ENCODE measurements at places on chromosomes 6 and 20.

GRCh38 chr20:56941101-56941686, 312.1 kb downstream of the TFAP2C start:
- H3K27ac ChIP-seq: no peak overlapping the region
- H3K4me1 ChIP-seq: no peaks in the 10 kb centered on the region
- DNase-seq: no peak
- H3K4me3 ChIP-seq: no peak overlapping the region
- H3K27me3 ChIP-seq: peaks cover 10% of the 10 kb centered on the region

DNA sequence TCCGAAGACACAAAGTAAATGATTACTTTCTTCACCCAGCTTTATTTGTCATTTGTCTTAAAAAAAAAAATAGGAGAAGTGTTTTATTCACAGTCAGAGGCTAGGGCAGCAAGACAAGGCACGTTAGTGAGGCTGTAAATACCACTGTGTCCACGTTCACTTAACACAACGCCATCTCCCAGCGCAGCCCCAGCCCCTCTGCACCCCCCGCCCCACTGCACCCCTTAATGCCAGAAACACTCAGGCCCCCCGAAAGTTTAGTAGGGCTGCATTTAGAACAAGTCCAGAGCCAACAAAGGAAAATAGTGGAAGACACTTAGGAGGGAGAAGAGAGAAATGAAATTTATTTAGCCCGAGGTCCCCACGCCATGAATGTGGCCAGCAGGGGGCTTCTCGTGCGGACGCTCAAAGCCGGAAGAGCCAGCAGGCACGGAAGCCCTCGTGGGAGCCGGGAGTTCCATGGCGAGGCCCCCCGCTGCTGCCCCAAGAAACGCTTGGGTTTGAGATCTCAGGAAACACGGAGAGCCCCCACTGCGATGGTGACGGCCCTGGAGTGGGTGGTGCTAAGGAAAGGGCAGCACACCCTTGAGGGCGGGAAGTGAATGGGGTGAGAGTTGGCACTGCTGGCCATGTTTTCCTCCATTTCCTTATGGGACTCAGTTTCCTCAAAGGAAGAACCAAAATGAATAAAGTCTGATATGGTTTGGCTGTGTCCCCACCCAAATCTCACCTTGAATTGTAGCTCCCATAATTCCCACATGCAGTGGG, 50.2 kb downstream of the IYD start:
- H3K4me3 ChIP-seq: peak overlapping the region; percentile 46
- H3K36me3 ChIP-seq: no peaks in the 10 kb centered on the region
- DNase-seq: peak; percentile 85
- H3K27ac ChIP-seq: peak overlapping the region; percentile 47
- H3K27me3 ChIP-seq: no peaks in the 10 kb centered on the region

- no peak overlapping the region for H3K4me3 ChIP-seq
- no peak overlapping the region for H3K27ac ChIP-seq
- no peak for DNase-seq
- H3K27me3 ChIP-seq: no peaks in the 10 kb centered on the region
- H3K4me1 ChIP-seq: no peaks in the 10 kb centered on the region
These were observed 146.7 kb upstream of the TBX18 start for GRCh38 chr6:84910906-84911607.

GRCh38 chr6:23016696-23017095, 447.3 kb downstream of the HDGFL1 start:
- no peaks in the 10 kb centered on the region for H3K4me1 ChIP-seq
- H3K36me3 ChIP-seq: no peaks in the 10 kb centered on the region
- no peak overlapping the region for H3K27ac ChIP-seq
- H3K27me3 ChIP-seq: no peaks in the 10 kb centered on the region

GRCh38 chr6:143363299-143363698, 87.2 kb downstream of the ADAT2 start:
- no peaks in the 10 kb centered on the region for H3K36me3 ChIP-seq
- DNase-seq: no peak
- no peaks in the 10 kb centered on the region for H3K27me3 ChIP-seq
- no peak overlapping the region for H3K27ac ChIP-seq
- no peaks in the 10 kb centered on the region for H3K4me1 ChIP-seq

DNA sequence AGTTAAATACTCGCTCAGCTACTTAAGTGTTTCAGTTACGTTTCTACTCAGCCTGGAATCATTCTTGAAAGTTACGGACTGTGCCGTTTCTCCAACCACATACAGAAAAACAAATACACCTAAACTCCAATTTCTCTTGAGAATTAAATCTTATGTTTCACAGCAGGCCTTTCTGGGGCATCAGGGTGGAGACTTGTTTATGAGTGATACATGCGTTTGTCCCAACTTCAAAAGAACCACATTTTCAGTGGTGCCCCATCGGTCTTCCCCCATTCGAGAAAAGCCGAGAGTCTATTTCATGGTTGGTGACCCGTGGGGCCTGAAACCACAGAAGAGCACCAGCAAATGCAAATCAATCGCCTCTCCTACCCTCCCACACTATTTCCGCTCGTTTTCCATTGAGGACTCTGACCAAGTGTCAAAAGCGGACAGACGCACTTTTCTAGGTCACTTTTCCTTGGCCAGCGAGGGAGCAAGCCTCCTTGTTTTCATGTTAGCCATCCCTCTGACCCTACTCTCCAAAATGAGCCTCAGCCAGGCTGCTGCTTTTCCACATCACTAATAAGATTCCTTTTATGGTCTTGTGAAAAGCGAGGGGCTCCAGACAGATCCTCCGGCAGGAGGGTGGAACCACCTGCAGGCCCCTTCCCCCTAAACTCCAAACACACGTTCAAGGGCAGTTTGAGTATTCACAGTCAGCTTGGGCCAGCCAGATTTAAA, 3.1 kb downstream of the JAG1 start:
- H3K27me3 ChIP-seq: no peaks in the 10 kb centered on the region
- H3K36me3 ChIP-seq: peaks cover 25% of the 10 kb centered on the region
- H3K4me1 ChIP-seq: peaks cover 42% of the 10 kb centered on the region
- H3K27ac ChIP-seq: peak overlapping the region; percentile 97

- no peak overlapping the region for H3K27ac ChIP-seq
- no peaks in the 10 kb centered on the region for H3K27me3 ChIP-seq
- H3K36me3 ChIP-seq: no peaks in the 10 kb centered on the region
- no peak for DNase-seq
- H3K4me3 ChIP-seq: no peak overlapping the region
These were observed 236.6 kb downstream of the SLC24A3 start for GRCh38 chr20:19449051-19449450.

DNA sequence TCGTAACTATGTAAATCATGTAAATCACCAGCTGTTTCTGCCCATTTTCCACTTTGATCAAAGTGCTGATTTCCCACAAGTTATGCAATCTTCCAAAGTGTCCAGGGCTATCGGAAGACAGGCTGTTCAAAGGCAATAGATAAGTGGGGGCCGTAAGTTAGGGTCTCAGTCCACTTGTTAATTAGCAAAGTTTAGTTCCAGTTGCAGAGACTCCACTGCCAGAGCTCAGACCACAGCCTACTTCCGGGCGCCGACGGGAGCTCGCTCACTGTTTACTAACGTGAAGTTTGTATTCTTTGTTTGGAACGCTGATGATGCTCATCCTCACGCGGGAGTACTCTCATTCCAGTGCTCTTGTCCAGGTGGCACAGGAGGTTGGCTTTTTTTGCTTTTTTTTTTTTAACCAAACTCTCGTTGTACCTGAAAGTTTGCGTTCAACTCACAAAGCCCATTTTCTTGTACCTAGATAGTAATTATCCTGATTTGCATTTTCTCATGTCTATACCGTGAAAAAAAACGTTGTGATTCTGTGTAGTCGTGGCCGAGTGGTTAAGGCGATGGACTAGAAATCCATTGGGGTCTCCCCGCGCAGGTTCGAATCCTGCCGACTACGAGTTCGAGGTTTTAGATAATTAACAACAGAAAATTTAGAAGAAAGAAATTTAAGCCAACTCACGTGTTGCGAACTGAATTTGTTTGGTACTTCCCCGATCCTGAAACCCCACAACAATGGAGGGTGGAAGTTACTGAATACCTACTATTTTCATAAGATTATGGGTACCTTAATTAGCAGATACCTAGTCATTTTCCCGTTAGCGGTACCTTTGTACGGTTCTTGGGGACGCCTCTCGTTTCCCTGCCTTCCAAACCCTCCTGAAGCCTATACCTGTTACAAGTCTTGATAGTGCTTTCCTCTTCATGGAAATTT, 29.9 kb upstream of the ZNF184 start:
- no peak overlapping the region for H3K27ac ChIP-seq
- H3K4me3 ChIP-seq: peak overlapping the region; percentile 59
- DNase-seq: no peak
- H3K4me1 ChIP-seq: no peaks in the 10 kb centered on the region

GRCh38 chr20:18901980-18902737, 88.6 kb downstream of the SCP2D1 start:
- H3K4me1 ChIP-seq: no peaks in the 10 kb centered on the region
- DNase-seq: no peak
- H3K27me3 ChIP-seq: no peaks in the 10 kb centered on the region
- no peak overlapping the region for H3K4me3 ChIP-seq
- H3K36me3 ChIP-seq: no peaks in the 10 kb centered on the region

GRCh38 chr6:143110572-143110971, 49.9 kb downstream of the AIG1 start:
- no peaks in the 10 kb centered on the region for H3K36me3 ChIP-seq
- no peak overlapping the region for H3K4me3 ChIP-seq
- DNase-seq: no peak

- no peaks in the 10 kb centered on the region for H3K4me1 ChIP-seq
- DNase-seq: no peak
- H3K4me3 ChIP-seq: no peak overlapping the region
- no peak overlapping the region for H3K27ac ChIP-seq
These were observed 1.2 kb downstream of the TRDN start for GRCh38 chr6:123635567-123635966.

DNA sequence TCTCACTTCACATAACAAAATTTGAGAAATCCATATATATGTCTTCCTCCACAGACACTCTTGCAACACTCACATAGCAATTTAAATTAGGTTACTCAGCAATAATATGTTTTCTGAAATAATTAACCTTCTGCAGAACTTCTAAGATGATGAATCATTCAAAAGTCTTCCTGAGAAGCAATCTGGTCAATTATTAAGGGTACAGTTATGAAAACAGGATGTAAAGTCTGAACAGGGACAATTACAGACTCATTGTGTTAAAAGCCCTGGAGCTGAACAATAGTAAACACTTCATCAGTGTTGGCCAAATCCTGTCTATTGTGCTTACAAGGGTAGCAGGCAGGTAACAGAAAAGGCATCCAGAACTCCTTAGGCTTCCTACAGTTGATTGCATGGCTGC, 75.4 kb downstream of the FILIP1 start:
- H3K27me3 ChIP-seq: no peaks in the 10 kb centered on the region
- H3K4me1 ChIP-seq: peaks cover 21% of the 10 kb centered on the region
- no peak overlapping the region for H3K27ac ChIP-seq
- DNase-seq: no peak
- H3K4me3 ChIP-seq: no peak overlapping the region
- H3K36me3 ChIP-seq: no peaks in the 10 kb centered on the region

DNA sequence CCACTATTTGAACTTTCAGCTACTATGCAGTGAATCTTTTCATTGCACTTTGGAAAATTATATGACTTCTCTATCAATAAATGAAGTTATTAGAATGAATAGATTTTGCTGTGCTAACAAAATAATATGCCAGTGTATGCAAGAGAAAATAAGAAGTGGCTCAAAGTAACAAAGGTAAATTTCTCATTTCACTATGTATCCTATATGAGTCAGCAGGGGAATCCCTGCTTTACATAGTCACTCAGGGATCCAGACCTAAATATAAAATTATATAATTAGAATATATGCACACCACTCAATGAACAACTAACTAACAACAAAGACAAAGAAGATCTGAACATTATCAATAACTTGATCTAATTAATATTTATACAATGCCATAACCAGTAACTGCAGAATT, 390.8 kb upstream of the IRAK1BP1 start:
- no peak for DNase-seq
- no peaks in the 10 kb centered on the region for H3K4me1 ChIP-seq
- H3K27me3 ChIP-seq: no peaks in the 10 kb centered on the region
- H3K4me3 ChIP-seq: no peak overlapping the region
- no peaks in the 10 kb centered on the region for H3K36me3 ChIP-seq
- H3K27ac ChIP-seq: no peak overlapping the region

GRCh38 chr20:54351371-54352136, 123.8 kb upstream of the DOK5 start:
- no peaks in the 10 kb centered on the region for H3K36me3 ChIP-seq
- no peak for DNase-seq
- no peak overlapping the region for H3K4me3 ChIP-seq
- no peaks in the 10 kb centered on the region for H3K27me3 ChIP-seq

GRCh38 chr6:15250187-15251168, 4.6 kb downstream of the JARID2 start:
- peaks cover 36% of the 10 kb centered on the region for H3K4me1 ChIP-seq
- no peak overlapping the region for H3K4me3 ChIP-seq
- H3K27me3 ChIP-seq: no peaks in the 10 kb centered on the region
- H3K36me3 ChIP-seq: no peaks in the 10 kb centered on the region

DNA sequence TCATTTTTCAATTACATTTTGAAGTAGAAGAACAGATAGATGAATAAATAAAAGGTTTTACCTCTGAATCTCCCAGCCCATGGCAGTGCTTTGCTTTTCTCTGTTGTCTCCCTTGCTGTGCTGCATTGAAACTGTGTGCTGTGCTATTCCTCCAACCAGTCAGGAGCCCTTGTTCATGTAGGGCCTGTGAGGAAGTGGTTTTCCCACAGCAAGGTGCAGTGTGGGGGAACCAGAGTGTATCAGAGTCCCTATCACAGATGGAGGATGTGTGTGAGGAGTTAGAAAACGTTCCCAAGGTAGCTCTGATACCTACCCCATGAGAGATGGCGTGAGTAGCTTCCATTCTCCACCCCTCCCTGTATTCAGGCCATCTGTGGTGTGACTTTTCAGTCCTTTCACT, 72.8 kb upstream of the RALGAPA2 start:
- no peaks in the 10 kb centered on the region for H3K27me3 ChIP-seq
- no peak for DNase-seq
- H3K4me1 ChIP-seq: peaks cover 26% of the 10 kb centered on the region
- H3K36me3 ChIP-seq: no peaks in the 10 kb centered on the region
- H3K4me3 ChIP-seq: no peak overlapping the region

GRCh38 chr20:57212534-57213276, 53.7 kb downstream of the BMP7 start:
- no peaks in the 10 kb centered on the region for H3K36me3 ChIP-seq
- DNase-seq: no peak
- H3K27me3 ChIP-seq: no peaks in the 10 kb centered on the region
- no peak overlapping the region for H3K27ac ChIP-seq

- no peak overlapping the region for H3K27ac ChIP-seq
- H3K4me1 ChIP-seq: no peaks in the 10 kb centered on the region
- H3K36me3 ChIP-seq: no peaks in the 10 kb centered on the region
- H3K27me3 ChIP-seq: no peaks in the 10 kb centered on the region
- no peak overlapping the region for H3K4me3 ChIP-seq
- DNase-seq: no peak
These were observed 59.1 kb downstream of the CEP43 start for GRCh38 chr6:167058261-167058660.

- H3K36me3 ChIP-seq: no peaks in the 10 kb centered on the region
- H3K4me3 ChIP-seq: no peak overlapping the region
- DNase-seq: no peak
- H3K27ac ChIP-seq: no peak overlapping the region
- no peaks in the 10 kb centered on the region for H3K4me1 ChIP-seq
These were observed 32.4 kb downstream of the COL9A1 start for GRCh38 chr6:70270287-70271005.
